ENCODE measurements at places on chromosomes 3 and 15.

DNA sequence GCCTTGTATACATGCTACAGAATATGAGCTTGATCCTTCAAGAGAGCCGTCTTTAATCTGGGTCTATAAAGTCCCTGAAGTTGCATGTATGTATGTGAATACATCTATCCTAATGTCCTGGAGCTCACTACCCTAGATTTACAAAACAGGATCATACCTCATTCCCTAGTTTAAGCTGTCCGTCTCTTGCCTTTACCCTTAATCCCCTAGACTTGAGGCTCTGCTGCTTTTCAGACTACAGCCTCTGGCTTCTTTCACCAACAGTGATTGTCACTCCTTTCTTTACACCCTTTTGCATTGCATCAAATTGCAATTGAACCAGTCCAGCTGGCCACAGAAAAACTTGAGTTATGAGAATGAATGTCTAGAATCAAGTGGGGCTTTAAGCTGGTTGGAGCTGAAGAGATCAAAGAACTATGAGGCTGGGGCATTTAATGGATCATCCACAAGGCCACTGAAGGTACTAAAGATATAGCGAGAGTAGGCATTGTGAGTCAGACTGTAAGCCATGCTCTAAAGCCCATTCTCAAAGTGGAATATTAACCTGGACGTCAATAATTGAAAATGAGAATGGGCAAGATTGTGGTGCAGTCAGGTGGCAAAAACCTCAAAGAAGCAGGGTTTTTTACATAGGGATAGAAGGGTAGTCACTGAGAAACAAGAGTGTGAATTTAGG is 12.3 kb upstream of the PLD1 start:
- no peak for DNase-seq

DNA sequence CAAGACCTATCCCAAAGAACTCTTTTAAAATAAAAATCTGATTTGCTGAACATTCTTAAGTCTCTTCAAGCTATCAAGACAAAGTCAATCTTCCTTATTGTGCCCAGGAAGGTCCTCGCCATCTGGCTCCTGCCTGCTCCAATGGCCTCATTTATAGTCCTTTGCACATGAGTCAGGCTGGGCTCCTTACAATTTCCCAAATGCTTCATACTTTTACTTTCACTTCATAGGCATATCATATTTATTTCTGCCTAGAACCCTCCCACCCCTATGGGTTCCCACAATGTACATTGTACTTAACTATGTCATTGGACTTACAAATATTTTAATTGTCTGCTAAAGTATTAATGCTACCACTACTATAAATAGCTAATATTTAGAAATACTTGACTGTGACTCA is 9.1 kb downstream of the THRB start:
- no peak for DNase-seq

DNA sequence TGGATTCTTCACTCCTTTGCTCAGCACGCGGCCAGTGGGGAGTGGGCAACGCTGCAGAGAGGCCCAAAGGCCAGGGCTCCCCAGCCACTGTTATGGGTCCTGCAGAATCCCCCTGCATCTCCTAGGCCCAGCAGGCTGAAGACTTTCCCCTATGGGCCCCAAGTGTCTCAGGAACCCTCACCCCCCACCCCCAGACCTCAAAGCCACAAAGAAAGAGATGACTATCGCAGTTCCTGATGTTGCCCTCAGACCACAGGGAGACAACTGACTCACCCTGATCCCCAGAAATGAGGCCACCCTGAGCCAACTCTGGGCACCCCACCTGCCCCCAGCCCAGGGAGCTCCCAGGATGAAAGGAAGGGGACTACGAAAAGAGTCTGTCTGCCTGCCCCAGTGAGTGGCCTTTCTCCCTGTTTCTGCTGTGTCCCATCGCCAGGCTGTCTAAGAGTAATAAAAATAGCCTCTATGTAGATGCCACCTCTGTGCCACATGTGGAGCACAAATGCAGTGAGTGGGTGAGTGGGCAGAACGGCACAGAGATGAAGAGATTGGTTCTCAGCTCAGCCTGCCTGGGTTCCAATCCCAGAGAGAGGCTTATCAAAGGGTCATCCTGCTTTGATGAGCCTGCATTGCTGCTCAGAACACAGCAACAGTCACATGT is 283.0 kb downstream of the UACA start:
- DNase-seq: no peak

DNA sequence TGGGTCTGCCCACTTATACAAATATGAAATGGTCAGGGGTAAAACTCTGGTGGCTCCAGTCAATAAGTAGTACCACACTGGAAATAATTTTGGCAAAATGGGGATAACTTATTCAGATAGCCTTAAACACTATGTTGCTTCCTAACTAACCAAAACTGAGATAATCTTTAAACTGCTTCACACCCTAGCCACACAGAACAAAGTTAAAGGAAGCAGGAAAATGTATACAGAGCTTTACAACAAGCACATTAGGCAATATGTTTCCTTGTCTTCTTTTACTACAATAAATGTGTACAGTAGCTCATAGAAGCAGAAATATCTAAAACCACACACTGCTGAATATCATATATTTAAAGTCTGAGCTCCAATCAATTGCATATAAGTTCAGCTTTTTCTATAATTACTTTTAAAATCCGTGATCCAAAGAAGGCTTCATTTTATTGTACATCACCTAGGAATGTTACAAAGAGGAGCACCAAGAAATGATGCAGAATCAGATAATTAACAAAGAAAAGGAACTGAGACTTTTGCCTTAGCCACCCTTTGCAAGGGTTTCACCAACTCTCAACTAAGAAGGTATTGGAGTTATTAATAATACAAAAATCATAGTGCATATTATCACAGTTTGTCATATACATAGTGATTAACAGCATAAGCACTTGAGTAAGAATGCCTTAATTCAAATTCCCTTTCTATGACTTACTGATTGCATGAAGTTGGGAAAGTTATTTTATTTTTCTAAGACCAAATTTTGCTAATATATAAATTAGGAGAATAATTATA is 9.2 kb upstream of the SSR3 start:
- DNase-seq: no peak

- no peak for DNase-seq
These were observed 26.3 kb upstream of the AVEN start for GRCh38 chr15:34065261-34065660.

DNA sequence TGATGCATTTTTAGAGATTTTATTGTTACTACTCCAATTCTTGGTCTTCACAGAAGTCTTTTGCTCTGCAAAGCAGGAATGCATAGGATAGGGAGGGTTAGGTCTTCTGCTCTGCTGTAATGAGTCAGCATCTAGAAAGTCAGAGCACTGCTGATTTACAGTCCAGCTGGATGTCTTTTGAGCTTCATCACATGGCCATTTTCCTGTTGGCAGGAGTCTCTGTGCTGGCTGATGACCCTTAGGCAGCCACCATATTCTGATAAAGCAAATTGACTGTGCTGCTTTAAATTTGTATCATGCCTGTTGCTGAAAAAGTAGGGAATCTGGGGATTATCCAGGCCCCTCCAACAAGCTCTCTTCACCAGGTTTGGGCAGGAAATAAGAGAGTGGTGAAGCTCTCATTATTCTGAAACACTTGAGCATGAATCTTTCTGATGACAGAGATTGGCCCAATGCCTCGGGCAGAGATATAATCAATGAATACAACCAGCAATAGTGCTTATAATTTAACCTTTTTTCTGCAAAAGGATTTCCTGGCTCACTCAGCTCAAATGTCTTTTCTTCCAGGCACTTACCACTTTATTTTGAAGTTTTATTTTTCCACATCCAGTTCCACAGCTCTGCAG is 9.7 kb upstream of the CRBN start:
- DNase-seq: no peak

GRCh38 chr3:125079675-125080045 is 23.9 kb upstream of the HEG1 start:
- DNase-seq: no peak

DNA sequence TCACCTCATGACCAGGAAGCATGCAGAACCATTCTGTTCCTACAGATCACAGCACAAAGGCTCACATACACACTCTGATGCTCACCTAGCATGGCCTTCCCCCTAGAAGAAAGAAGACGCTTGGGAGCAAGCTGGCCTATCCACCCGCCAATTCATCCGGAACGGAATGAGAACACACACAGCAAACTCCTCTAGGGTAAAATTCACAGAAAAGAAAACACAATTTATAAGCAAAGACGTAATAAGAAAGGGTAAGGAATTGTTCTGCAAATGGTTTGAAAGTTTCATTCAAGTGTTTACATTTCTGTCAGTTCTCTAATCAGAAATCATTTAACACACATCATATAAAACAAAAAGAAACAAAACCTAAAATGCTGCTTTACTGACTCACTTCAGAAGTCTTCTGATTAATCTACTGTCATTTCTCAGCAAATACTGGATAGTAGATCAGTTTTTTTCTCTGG is 218.1 kb downstream of the OSBPL10 start:
- DNase-seq: no peak

GRCh38 chr15:63374686-63375520 is 6.7 kb downstream of the CA12 start:
- DNase-seq: no peak

- DNase-seq: no peak
These were observed 30.3 kb downstream of the DUSP7 start for GRCh38 chr3:52026041-52026440.

- DNase-seq: no peak
These were observed 21.9 kb downstream of the LTF start for GRCh38 chr3:46442576-46443530.

DNA sequence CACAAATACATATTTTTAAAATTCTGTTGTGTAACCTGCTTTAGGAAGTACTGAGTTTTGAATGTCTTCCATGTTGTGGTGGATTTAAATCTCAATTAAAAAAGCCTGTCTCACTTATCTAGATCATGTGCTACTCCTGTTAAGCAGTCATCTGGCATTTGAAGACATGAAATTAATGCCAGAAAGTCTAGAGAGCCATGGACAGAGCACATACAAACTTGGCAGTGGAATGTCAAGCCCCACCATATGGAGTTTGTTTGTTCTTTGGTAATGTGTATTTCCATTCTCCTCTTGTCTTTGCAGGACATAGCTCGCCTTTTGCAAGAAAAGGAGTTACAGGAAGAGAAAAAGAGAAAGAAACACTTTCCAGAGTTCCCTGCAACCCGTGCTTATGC is 39.3 kb upstream of the UTS2B start:
- no peak for DNase-seq

GRCh38 chr15:83046558-83047127 is 20.4 kb downstream of the BTBD1 start:
- DNase-seq: no peak

DNA sequence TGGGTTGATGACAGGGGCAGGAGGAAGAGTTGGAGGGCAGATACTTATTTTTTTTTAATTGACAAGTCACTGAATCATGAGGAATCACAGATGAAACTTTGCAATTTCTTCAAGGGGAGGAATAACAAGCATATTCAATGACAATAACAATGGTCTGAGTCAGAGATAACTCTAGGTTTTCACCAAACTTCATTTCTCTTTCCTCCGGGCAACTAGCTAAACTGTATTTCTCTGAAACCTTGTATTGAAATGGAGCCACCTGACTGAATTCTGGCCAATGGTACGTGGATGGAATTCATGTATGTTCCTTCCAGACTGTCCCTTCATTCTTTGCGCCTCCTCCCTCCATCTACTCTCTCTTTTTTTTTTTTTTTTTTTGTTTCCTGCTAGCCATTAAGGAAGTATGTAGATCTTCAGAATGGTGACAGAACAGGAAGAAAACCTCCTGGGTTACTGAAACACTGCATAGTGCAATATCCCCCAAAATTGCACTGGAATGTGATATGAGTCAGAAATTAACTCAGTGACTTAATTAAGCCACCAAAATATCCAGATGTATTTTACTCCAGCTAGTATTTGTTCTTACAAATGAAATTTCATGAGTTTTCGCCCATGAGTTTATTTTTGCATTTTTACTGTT is 495.4 kb downstream of the OTOL1 start:
- DNase-seq: no peak

DNA sequence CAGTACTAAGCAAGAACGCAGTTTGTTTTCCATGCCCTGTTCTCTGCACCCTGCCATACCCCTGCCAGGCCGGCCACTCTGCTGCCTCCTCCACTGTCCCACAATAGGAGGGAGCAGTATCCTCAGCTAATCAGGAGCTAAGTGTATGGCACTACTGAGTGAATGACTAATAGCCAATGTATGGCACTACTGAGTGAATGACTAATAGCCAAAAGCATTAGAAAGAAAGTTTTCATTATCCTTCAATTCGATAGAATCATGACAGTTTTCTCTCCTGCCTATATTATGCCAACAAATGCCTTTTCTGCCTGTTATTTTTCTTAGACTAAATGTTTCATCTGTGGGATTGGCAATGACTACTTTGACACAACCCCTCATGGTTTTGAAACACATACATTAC is 107.5 kb upstream of the CHRM5 start:
- no peak for DNase-seq

DNA sequence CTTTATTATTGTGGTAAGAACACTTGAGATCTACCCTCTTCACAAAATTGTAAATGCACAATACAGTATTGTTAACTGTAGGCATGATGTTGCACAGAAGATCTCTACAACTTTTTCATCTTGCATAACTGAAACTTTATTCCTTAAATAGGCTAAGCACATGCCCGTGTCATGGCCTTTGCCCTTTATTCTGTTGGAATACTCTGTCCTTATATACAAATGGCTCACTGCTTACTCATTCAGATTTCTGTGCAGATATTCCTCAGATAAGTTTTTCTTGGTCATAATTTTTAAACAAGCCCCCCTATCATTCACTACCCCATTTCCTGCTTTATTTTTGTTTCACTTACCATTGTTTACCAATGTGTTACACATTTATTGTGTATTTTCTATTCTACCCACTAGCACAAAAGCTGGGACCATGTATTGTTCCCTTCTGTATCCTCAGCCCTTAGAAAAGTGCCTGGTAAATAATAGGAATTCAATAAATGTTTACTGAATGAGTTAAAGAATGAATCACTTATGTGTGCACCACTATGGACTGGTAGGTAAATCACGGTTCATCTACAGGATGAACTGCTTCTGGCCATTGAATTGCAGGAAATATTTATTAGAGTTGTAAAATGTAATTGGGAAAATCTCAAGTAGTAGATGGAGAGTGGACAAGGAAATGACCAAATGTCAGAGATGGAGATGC is 151.0 kb downstream of the CPNE4 start:
- DNase-seq: no peak

DNA sequence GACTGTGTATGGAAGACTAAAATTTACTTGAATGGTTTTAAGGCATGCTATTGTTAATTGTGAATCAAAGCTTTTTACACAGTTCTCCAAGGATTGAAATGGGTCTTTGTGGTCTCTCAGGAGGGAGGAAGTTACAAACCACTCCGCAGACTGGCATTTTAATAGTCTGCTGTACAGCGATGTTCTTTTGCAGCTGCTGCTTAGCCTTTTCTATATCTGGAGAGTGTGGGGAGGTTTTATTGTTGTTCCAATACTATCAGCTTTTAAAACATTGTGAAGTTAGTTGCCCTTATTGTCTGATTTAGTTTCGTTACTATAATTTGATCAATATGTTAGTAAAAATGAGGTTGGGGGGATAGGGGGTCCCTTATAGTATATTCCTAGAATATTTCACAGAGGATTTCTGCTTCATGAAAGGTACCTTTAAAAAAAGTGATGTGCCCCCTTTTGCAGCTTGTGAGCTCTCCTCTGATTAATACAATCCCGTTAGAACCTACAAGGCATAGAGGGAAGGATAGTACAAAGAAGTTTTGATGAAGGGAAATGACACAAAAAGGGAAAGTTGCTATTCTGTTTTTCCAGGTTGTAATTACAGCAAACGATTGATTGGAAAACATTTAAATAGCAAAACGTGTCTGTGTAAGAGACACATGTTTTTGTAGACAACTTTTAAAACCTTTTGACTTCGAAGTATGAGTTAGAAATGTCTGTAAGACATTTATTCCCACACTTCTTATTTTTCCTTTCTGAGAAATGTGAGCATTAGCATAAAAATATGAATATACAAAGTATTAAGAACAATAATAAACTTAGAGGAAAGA is 158.3 kb upstream of the CGNL1 start:
- no peak for DNase-seq

- DNase-seq: no peak
These were observed 334.1 kb downstream of the FHIT start for GRCh38 chr3:60917141-60917540.
